ENCODE measurements at places on chromosomes 12 and 14.

- no peak for DNase-seq
These were observed 57.5 kb downstream of the DENND5B start for GRCh38 chr12:31533470-31533869.

DNA sequence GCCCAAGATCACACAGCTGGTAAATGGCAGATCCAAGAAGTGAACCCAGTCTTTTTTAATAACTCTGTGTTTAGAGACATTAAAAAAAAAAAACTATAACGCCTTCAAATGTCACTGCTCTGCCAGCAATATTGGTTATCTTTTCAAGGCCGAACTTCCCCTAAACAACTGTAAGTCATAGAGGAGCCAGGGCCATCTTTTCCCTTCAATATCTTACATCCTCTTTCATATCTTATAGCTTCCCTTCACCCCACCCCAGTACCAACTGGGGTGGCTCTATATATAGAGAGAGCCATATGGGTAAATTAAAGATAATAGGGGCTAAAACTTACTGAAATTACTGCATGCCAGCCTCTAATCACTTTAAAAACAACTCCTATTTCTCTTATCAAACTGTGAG is 100.2 kb downstream of the STAB2 start:
- no peak for DNase-seq

GRCh38 chr12:34547276-34547675 is 525.0 kb downstream of the ALG10 start:
- no peak for DNase-seq

DNA sequence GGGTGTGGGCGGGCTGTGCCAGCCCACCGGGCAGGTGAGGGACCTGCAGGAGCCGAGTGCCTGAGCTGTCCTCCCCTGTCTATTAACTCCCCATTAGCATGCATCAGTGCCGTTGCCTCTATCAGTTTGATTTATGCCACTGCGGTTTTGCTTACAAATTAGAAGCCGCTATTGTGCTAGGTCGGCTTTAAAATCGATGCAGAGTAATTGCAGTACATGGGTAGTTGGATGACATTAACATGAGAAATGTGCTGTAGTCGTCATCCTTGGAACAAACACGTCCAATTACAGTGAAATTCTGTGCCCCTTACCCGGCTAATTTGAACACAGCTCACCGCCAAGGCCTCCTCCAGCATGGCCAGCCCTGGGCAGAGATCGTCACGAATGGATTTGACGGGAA is 145.8 kb downstream of the TSPAN9 start:
- DNase-seq, result peak; percentile 69

GRCh38 chr12:105944628-105945027 is 194.1 kb downstream of the NUAK1 start:
- DNase-seq, result no peak

- DNase-seq, result no peak
These were observed 6.8 kb upstream of the ATG14 start for GRCh38 chr14:55418411-55418810.

All from NCI-H2081 treated with DMSO at 0.1 percent for 48 hours (cell line).